ENCODE measurements at places on chromosomes 4 and X.

- no peak for DNase-seq
These were observed 5.2 kb upstream of the AFF2 start for GRCh38 chrX:148495176-148495575.

DNA sequence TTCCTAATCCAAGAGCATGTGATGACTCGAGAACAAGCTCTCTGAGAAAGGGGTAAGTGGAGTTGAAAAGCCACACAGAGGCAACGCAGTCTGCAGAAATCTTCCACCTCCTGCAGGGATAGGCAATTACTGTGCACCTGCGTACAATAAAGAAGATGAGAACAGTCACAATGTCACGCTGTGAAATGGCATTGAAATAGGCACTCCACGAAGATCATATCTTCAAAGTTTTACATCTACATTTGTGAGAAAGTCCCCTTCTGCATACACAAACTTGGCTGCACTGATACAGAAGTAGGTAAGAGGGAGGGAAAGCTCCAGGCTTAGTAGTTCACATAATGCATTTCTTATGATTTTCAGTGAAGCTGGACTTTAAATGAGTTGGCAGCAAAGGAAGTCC lies 27.1 kb downstream of the DDX60L start:
- no peak for DNase-seq

GRCh38 chrX:28487818-28488217 lies 99.4 kb upstream of the IL1RAPL1 start:
- DNase-seq: no peak

DNA sequence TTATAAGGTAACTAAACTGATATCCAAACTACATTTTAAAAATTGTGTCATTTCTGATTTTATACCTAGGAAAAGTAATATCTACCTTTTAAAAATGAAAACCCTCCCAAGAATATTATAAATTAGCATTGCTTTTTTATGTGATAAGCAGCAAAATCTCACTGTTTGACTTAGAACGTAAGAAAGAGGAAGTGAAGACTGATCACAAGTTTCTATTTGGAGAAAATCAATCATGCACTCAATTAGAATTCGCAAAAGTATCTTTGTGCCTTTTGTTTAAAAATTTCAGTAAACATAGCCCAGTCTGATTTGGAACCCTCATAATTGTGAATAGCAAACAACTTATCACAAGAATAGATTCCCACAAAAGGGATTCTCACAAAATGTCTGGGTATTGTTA lies 142.7 kb downstream of the TENM3 start:
- DNase-seq: no peak

DNA sequence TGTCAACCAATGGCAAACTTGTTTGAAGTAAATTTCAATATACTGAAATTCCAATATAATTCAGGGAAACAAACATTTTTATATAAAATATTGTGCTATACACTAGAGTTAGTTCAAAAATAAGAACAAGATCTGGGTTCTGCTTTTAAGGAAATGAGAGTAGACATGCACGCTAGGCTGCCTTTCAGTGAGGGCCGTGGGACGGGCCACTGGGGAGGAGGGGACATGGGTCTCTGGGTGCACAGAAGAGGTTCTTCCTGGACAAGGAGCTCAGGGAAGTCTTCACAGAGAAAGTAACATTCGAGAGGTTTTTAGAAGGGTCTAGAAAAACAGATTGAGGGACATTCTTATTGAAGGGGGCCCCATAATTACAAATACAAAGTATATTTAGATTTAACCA lies 64.4 kb downstream of the SHROOM3 start:
- peak; percentile 37 for DNase-seq

DNA sequence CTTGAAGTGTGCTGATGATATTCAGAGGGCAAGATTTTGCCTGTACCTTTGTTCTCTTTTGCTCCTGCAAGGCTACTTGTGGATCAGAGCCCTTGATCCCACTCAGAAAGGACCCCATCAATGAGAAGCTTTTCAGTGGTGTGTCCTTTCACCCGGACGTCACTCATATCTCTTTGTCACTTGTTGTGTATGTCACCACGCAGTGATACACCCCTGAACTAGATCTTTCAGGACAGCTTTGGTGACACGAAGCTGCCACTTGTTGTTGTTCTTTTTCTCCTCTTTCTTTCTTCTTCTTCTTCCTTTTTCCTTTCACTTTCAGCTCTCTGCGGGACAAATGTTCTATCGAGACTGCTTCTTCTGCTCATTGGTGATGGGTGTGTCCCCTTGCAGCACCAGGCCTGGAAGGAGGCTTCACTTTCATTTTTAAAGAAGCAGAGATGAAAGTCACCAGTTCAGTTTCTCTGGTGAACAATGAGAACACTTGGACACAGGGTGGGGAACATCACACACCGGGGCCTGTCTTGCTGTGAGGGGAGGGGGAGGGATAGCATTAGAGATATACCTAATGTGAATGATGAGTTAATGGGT lies 83.6 kb downstream of the NBDY start:
- peak; percentile 16 for DNase-seq

GRCh38 chr4:149062997-149063396 lies 620.8 kb upstream of the NR3C2 start:
- DNase-seq: no peak

GRCh38 chr4:151744614-151745013 lies 16.2 kb downstream of the GATB start:
- DNase-seq: no peak

GRCh38 chr4:111492496-111492895 lies 652.8 kb upstream of the FAM241A start:
- no peak for DNase-seq

GRCh38 chr4:1582227-1582626 lies 101.9 kb downstream of the FAM53A start:
- DNase-seq: no peak

DNA sequence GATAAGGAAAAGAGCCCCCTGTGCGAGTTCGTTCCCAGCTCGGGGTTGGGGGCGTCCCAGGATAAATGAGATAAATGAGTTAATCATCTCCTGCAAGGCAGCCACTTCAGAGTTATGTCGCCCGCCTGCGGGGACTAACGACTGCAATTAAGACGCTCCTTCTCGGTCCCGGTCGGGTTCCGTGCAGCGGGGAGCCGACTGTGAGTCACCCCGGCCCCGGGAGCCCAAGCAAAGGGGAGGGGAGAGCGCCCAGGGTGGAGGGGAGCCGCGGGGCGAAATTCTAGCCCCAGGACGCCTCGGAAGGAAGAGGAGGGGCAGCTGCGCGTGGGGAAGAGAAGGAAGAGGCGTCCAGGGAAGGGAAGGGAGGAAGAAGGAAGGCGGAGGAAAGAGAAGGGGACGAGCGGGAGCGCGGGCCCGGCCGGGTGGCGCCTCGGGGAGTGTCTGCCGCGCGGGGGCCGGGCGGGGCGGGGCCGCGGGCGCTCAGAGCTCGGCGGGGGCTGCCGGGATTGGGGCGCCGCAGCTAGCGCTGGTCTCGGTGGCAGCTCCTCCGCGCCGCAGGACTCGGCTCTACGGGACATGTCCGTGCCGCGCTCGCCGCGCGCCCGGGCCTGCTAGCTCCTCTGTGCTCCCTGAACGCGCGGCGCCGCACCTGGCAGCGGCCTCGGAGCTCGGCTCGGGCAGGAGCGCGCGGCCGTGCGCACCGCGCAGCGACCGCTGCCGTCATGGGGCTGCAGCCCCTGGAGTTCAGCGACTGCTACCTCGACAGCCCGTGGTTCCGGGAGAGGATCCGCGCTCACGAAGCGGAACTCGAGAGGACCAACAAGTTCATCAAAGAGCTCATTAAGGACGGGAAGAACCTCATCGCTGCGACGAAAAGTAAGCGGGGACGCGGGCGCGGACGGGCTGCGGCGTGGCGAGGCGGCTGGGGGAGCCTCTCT lies at the start of gene ARHGAP10:
TSS of gene ARHGAP10 (plus strand) at position 509 of the 938 bp plus-strand sequence. CDS start at position 723, 214 bp downstream.
- DNase-seq: peak; percentile 63

GRCh38 chrX:18886344-18887161 lies 97.4 kb downstream of the PHKA2 start:
- DNase-seq: peak; percentile 33

DNA sequence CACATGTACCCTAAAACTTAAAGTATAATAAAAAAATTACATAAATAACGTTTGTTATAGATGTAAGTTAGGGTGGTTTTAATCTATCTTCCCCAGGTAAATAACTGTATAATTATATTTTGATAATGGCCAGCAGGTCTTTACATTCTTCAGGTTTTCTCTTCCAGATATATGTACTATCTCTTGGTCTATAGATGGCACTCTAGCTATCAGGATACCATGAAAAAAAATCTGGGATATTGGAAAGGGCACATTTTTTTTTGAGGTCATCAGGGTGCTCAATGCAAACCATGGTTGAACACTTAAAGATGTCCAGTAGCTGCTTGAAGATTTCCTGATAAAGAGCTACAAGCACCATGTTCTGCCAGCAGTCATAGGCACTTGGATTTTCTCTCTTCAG lies 15.6 kb upstream of the ADH4 start:
- DNase-seq: no peak

- no peak for DNase-seq
These were observed 114.9 kb downstream of the MAGEB17 start for GRCh38 chrX:16282209-16282608.

GRCh38 chr4:105944540-105944939 lies 49.3 kb downstream of the NPNT start:
- no peak for DNase-seq

DNA sequence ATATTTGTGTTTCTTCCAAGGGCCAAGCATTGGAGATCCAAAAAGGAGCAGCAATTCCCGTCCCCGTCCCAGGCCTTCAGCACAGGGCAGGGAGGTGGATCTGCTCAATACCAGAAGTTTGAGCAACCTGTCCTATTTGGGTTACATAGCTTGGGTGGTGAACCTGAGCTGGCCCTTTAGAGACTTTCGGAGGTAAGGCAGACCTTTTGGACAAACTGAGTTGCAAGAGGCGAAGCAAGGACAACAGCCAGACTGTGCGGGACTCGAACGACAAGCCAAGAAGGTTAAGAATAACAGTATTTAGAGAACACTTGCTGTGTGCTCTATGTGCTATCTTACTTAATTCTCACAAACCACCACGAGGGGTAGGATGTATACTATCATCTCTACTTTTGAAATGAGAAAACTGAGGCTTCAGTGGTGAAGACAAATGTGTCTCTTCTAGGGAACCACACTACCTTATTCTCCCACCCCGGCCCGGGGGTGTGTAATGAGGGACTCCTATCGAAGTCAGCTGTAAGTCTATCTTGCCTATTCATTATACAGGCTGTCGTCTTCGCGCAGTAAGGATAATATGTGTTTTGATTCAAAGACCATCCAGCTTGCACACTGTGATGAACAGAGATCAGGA lies 1.3 kb downstream of the NOP14 start:
- no peak for DNase-seq

- DNase-seq: no peak
These were observed 10.8 kb downstream of the CTBP1 start for GRCh38 chr4:1237981-1238675.

DNA sequence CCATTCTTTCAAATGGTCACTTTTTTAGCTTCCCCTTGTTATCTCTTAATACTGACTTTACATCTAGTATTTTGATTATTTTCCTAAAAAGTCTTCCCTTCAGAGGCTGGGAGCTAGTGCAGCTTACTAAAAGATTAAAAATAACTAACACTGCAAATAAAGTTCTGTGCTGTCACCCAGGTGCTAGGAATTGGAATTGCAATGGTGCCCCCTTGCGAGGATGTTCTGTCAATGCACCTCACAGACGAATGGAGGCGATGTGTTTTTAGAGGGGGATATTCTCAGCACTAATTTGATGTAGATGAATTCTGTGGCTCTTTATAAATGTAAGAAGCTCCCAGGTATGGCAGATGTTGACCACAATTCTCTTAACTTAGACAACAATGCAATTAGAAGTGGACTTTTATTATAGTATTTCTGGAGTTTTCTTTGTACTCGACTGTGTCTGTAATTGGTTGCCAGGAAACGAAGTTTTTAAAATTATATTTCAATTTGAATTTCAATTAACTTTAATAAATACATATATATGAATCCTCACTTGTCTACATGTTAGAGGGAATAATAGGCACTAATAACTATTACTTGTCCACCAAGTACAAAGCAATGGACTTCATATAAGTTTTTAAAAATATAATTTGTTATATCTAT lies 22.0 kb upstream of the SMIM31 start:
- DNase-seq: peak; percentile 52

GRCh38 chr4:117084866-117085701 lies at the start of gene TRAM1L1:
Gene TRAM1L1, minus strand, starts transcription at chr4:117085576. Its CDS starts 183 bp downstream, at chr4:117085393.
- DNase-seq: peak; percentile 2

DNA sequence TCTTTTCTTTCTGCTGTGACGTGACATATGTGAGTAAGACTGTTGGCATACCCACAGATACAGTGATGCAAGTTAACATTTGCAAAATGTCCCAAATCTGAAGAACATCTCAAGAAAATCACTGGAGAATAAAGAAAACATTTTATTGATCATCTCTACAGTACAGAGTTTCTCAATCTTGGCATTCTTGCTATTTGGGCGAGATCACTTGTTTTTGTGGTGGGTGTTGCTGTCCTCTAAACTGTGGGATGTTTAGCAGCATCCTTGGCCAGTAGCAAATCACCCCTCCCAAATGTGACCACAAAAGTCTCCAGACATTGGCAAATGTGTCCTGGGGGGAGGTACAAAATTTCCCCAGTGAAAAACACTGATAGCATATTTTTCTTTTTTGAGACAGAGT lies 28.8 kb downstream of the AMELX start:
- DNase-seq: no peak

DNA sequence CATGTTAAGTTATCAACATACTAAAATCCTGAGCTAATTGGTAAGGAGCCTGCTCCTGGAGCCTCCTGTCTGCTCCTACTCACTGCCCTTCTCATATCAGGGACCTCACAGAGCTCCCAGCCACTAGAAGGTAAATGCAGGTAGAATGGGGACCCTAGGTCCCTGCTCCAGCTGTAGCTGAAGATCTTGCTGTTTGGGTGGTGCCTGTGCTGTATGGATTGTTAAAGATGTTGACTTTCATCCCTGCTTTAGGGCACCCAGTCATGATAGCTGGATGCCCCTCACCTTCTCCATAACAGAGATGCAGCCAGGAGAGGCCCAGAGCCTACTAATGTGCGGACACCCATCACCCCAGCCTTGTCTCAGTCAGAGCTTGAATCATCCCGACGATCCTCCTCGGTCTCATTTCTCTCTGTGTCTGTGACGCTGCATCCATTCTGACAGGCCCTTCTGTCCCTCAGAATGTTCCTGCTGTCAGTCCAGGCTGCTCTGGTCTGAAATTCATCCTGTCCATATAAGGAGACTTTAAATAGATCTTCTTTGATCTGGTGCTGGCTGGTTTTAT lies 341.7 kb upstream of the GATB start:
- DNase-seq: no peak

- DNase-seq: no peak
These were observed 129.8 kb downstream of the SLC7A11 start for GRCh38 chr4:138112389-138112788.

- no peak for DNase-seq
These were observed 369.5 kb downstream of the PPP3CA start for GRCh38 chr4:100977746-100978397.

GRCh38 chr4:119493419-119493818 lies 135.2 kb downstream of the PDE5A start:
- no peak for DNase-seq

GRCh38 chrX:9693307-9694001 lies 72.2 kb downstream of the GPR143 start:
- DNase-seq: no peak

DNA sequence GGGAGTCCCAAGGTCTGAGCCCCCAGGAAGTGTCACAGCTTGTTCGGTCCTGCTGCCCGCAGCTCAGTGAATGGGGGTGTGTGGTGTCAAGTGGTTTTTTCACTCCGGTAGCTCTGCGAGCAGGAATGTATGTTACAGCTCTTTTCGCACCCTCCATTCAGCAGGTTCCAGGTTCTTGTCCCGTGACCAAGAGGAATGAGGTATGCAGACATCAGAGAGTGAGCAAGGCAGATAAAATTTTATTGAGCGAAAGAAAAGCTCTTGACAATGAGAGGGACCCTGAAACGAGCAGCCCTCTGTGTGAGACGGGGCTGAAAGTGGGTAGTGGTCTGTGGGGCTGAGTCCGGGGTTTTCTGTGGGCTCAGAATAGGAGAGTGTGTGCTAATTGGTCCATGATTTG lies 31.5 kb downstream of the UCHL1 start:
- DNase-seq: no peak

Data from germinal center (tissue), 1 donor.